ENCODE measurements at places on chromosomes 6 and 20.

DNA sequence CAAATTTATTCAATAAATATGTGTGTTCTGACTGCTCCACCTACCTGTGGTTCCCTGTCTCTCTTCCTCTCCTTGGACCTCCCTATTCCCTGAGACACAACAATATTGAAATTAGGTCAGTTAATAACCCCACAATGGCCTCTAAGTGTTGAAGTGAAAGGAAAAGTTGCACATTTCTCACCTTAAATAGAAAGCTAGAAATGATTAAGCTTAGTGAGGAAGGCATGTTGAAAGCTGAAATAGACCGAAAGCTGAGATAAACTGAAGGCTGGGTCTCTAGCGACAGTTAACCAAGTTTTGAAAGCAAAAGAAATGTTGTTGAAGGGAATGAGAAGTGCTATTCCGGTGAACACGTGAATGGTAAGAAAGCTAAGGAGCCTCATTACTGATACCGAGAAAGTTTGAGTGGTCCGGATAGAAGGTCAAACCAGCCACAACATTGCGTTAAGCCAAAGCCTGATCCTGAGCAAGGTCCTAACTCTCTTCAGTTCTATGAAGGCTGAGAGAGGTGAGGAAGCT, 34.1 kb downstream of the UST start:
- DNase-seq = no peak

DNA sequence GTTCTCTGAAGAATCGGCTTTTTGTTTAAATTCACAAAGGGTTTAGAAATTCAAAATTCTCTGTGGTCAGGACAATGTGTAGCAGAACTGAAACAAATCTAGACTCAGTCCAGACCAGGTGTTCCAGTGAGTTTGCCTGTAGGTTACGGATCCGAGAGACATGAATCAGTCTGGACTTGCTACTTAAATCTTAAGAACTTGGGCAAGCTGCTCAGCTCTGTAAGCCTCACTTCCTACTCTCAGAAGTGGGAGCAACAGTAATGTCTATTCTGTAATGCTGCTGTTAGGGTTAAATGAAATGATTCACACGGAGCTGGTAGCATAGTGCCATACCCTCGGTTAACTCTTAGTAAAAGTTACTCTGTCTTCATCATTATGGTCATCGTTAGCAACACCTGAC, 37.7 kb downstream of the HECA start:
- DNase-seq = no peak

DNA sequence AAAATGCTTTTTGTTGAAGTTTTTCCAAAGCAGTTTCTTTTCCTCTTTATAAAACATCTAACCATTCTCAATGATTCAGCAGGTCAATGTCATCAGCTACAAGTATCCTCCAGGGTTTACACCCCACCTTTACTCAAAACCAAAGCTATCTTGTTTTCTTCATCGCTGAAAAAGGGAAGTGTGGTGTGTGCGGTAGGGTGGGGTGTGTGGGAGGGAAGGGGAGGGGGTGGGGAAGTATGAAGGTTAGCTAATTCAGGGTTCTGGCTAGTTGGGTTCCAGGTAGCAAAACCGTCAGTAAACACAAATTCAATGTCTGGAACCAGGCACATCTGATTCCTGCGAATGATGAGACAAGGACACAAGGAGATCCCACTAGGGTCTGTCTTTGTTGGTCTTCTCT, 189.6 kb downstream of the GJA10 start:
- no peak for DNase-seq

DNA sequence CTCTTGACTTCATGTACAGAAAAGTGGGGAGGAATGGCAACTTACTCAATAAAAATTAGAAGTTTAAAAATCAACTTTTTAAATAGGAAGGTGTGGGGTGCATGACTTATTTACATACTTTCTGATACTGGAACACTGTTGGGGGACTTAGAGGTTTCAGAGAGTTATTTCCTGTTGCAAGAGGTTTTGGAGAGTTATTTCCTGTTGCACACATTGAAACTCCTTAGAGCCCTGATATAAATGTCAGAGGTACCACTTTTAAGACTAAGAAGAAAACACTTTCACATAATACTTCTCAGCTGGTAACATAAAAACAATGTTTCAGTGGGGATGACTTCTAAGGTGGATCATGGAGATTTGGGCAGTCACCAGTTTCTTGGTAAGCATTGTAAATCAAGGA, 579.9 kb downstream of the MMUT start:
- DNase-seq = no peak

DNA sequence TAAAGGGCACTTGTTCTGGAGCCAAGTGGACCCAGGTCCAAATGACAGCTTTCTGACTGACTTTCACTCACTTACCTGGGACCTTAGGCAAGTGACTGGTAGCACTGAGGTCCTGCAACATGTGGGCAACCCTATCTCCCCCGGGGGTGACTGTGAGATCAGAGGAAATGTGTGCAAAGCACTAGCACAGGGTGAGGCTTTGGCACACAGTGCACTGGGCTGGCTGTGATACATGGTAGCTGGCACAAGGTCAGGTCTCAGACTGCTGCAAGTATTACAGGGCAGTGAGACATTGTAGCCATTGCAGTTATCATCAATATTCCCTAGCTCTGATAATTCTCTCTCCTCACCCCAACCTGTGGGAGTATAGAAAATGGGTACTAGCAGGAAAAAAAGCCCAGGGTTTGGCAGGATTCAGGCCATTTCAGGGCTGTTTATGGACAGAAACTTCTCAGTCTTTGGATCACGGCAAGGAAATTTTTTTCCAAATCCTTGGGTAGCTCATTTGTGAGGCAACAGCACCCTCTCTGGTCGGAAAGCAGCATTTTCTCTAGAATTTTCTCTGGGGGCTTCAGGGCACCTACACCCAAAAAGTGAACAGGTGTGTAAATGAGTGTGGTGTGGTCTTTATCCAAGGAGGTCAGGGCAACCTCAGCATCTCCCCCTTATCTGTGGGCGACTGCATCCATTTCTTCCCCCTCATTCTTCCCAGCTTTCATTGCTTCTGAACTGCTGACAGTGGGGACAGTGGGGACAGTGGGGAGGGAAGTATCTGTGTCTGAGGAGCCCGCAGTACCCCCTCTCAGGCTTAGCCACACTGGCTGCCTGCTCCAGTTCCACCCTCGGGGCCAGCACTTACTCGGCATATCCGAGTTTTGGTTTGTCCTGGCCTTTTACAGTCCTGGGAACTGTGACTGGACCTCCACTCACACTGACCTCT, 148.7 kb upstream of the PHACTR3 start:
- DNase-seq = no peak

- no peak for DNase-seq
Observed at GRCh38 chr20:35600176-35600992, 15.2 kb upstream of the SPAG4 start.

DNA sequence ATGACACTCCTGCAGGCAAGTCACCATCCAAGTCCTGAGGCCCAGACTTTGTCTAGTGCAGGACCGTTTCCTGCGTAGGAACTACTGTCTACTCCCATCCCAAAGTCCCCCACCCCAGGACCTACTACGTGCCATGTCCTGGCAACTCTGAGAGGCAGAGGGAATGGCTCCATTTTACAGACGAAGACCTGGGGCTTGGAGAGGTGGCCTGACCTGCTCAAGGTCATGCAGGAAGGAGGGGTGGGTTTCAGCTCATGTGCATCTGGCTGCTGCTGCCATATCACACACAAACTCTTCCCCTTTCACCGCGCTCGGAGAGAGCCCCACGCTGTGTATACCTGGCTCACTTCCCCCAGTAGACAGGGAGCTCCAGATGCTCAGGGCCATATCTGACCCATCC, 1.2 kb upstream of the NOL4L start:
- no peak for DNase-seq

GRCh38 chr6:75437421-75437891, 56.1 kb downstream of the FILIP1 start:
- no peak for DNase-seq

- no peak for DNase-seq
Observed at GRCh38 chr6:121616406-121616805, 181.0 kb downstream of the GJA1 start.

DNA sequence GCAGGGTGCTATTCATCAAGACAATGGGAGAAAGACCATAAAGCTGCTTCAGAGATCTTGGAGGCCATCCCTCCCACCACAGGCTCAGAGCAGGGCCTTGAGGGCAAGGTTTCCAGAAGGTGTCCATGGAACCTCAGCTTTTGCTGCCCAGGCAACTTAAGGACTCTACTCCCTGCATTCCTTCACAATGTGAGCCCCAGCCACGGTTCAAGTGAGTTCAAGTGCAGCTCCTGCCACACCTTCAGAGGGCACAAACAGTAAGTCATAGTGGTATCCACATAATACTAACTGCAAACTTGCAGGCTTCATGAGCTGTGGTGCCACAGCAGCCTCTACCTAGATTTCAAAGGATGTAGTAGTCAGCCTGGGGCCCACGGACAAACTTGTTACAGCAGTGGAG, 144.0 kb upstream of the C6orf118 start:
- DNase-seq = no peak

DNA sequence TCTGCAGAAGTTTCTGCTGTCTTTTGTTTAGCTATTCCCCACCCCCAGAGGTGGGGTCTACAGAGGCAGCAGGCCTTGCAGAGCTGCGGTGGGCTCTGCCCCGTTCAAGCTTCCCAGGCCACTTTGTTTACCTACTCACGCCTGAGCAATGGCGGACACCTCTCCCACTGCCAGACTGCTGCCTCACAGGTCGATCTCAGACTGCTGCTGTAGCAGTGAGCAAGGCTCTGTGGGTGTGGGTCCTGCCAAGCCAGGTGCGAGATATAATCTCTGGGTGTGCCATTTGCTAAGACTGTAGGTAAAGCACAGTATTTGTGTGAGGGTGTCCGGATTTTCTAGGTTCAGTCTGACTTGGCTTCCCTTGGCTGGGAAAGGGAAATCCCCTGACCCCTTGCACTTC, 23.6 kb upstream of the ZNF337 start:
- no peak for DNase-seq

GRCh38 chr20:43699941-43700565, 26.7 kb downstream of the GTSF1L start:
- no peak for DNase-seq

- DNase-seq = no peak
Observed at GRCh38 chr20:13400453-13400852, 179.4 kb downstream of the ISM1 start.

GRCh38 chr6:37695857-37696219, 1.8 kb downstream of the MDGA1 start:
- DNase-seq = no peak

- no peak for DNase-seq
Observed at GRCh38 chr20:38757145-38757775, 9.0 kb downstream of the ACTR5 start.

GRCh38 chr6:143295932-143296331, 154.6 kb downstream of the ADAT2 start:
- no peak for DNase-seq

GRCh38 chr20:44264287-44264686, 17.2 kb downstream of the GDAP1L1 start:
- DNase-seq = no peak

All from effector memory CD4-positive, alpha-beta T cell (primary cell).